ENCODE measurements at places on chromosomes 7 and 10. TPM values are rescaled to one million over a fixed set of nuclear protein-coding genes. Genes with fewer than 3 reads are reported as not detected.
A peak's percentile ranks its signal among the peaks of the same experiment; 100 is the strongest.

DNA sequence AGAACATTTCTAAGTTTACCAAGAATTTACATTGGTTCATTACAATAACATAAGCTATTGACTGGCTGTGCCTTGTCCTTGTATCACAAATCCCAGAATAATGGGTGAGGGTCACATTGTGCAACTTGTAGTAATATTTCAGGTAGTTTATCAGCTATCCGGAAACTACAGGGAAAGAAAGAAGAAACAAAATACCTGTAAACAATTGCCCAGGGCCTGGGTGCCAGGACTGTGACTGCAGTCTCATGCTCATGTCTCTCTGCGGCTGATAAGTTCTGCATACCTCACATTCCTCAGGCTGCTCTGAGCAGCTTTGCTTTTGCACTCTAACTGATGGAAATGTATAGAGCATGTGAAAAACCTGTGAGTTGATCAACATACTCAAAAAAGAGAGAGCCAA lies 131.8 kb upstream of the TRIM24 start:
- no peak for DNase-seq

- DNase-seq: peak; percentile 67
Measured at GRCh38 chr7:33062023-33062781, at the start of gene NT5C3A. TSS of gene NT5C3A (minus strand) at chr7:33062776. CDS start at chr7:33062705, 71 bp downstream.

- no peak for DNase-seq
Measured at GRCh38 chr10:121248266-121248665, 350.0 kb downstream of the FGFR2 start.

GRCh38 chr7:134444961-134445315 lies 14.0 kb downstream of the AKR1B1 start:
- no peak for DNase-seq

DNA sequence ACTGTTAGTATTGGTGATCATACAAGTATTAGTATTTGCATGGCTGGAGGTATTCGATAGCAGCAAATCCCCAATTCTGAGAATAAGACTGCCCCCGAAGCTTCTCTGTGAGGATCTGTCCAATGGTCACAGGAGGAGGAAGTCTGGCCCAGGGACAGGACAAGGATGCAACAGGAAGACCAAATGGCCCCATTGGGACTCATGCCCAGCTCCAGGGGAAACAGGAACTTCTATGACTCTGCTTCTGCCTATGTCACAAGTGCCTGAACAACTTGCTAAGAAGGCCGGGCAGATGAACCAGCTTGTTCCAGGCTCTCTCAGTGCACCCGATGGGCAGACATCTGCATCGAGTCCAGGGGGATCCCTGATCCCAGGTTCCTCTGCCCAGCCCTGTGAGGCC lies 172.0 kb upstream of the GRB10 start:
- no peak for DNase-seq

Gene BCAP29
- total RNA-seq: 64.9 TPM

Gene BMPER
- 1.2 TPM for total RNA-seq

Gene CPEB3
- total RNA-seq: 6.9 TPM

Data from left colon (tissue), 2 donors.